Karpas-422 (cell line): ENCODE measurements at places on chromosomes 12 and 14. TPM values are rescaled to one million over a fixed set of nuclear protein-coding genes. Genes with fewer than 3 reads are reported as not detected.

The FGF6 gene
- not detected in 2 replicates for total RNA-seq

DNA sequence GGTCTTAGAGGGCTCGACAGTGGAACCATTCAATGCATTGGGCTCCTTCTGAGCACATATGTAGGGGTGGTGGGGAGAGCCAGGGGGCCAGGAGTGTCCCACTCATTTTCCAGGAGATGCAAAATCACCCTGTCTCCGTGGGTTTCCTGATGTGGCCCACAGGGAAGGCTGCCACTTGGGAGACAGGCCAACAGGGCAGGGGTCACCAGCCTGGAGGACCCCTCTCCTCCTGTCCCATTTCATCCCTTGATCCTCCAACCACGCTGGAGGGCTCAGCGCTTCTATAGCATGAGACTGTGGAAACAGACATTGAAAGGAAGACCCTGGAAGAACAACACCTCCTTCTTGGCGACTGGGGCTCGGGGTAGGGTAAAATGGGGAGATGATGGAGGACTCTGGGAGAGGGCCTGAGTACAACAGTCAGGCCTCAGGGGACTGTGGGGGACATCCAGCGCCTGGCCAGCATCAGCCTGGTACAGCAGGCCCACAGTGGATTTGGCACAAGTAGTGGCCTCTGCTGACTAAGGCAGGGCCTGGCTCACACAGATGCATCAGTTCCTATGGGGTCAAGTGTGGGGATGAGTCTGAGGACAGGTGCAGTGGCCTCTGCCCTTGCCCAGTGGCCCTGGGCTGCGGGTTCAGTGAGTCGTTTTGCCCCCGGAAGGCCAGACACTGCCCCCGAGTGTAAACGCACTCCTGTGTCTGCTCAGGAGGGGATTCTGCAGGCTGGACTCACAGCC is 68.0 kb downstream of the PRIMA1 start:
- H3K36me3 ChIP-seq = no peaks in the 10 kb centered on the region
- no peaks in the 10 kb centered on the region for H3K27me3 ChIP-seq
- H3K4me1 ChIP-seq = no peaks in the 10 kb centered on the region
- no peak for DNase-seq
- H3K27ac ChIP-seq = no peak overlapping the region
- H3K4me3 ChIP-seq = no peak overlapping the region

The SOX5 gene
- total RNA-seq = 15.2 and 30.5 TPM in 2 replicates

GRCh38 chr14:51308866-51309265 is 68.8 kb downstream of the TMX1 start:
- DNase-seq = no peak
- no peaks in the 10 kb centered on the region for H3K4me1 ChIP-seq
- H3K36me3 ChIP-seq = no peaks in the 10 kb centered on the region
- no peaks in the 10 kb centered on the region for H3K27me3 ChIP-seq
- H3K4me3 ChIP-seq = no peak overlapping the region
- no peak overlapping the region for H3K27ac ChIP-seq

DNA sequence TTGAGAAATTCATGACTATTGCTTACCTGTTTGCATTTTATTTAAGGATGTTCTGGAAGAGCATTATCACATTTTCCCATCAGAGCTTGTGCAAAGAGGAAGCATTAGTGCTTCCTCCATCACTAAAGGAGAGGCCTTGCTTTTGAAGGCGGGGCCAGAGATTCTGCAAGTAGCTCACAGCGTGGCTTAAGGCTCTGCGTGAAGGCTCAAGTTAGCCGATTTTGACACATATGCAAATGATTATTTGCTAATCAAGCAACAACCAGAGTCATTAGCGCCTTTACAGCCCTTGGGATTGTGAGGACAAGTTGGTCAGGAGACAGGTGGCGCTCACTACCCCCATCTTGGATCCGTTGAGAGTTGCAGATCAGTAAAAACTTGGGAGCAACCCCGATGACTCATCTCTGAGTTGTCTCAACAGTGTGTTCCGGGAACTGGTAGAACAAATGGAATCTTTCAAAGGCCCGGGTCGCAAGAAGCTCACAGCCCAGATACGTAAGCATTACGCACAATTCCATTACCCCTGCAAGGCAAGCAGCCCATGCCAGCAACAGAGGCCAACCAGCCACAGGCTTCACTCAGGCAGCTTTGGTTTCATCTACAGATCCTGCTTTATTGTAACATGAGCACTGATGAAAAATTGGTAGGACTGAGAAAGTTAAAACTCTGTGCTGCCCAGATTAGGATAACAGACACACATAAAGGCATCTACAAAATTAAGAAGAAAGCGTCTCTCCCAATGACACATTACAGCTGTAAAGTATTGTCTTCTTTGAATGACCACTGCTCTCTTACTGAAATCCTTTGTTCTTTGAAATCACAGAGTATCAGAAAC is 34.9 kb upstream of the SPTSSA start:
- H3K27ac ChIP-seq = no peak overlapping the region
- H3K36me3 ChIP-seq = no peaks in the 10 kb centered on the region
- no peak overlapping the region for H3K4me3 ChIP-seq
- DNase-seq = no peak

- no peak overlapping the region for H3K4me3 ChIP-seq
- H3K36me3 ChIP-seq = no peaks in the 10 kb centered on the region
- no peak overlapping the region for H3K27ac ChIP-seq
- no peaks in the 10 kb centered on the region for H3K27me3 ChIP-seq
- no peaks in the 10 kb centered on the region for H3K4me1 ChIP-seq
- no peak for DNase-seq
Measured at GRCh38 chr14:38549564-38549963, 293.7 kb upstream of the CLEC14A start.

The GUCY2C gene
- 0.07 and 0.48 TPM in 2 replicates for total RNA-seq

The WNT5B gene
- total RNA-seq = not detected in 2 replicates

- H3K27ac ChIP-seq = no peak overlapping the region
- no peak for DNase-seq
- H3K4me3 ChIP-seq = no peak overlapping the region
- H3K4me1 ChIP-seq = peaks cover 90% of the 10 kb centered on the region
- no peaks in the 10 kb centered on the region; the same call in 1 of the 2 replicates for H3K27me3 ChIP-seq
Measured at GRCh38 chr14:91377700-91378652, 39.6 kb downstream of the CCDC88C start.

DNA sequence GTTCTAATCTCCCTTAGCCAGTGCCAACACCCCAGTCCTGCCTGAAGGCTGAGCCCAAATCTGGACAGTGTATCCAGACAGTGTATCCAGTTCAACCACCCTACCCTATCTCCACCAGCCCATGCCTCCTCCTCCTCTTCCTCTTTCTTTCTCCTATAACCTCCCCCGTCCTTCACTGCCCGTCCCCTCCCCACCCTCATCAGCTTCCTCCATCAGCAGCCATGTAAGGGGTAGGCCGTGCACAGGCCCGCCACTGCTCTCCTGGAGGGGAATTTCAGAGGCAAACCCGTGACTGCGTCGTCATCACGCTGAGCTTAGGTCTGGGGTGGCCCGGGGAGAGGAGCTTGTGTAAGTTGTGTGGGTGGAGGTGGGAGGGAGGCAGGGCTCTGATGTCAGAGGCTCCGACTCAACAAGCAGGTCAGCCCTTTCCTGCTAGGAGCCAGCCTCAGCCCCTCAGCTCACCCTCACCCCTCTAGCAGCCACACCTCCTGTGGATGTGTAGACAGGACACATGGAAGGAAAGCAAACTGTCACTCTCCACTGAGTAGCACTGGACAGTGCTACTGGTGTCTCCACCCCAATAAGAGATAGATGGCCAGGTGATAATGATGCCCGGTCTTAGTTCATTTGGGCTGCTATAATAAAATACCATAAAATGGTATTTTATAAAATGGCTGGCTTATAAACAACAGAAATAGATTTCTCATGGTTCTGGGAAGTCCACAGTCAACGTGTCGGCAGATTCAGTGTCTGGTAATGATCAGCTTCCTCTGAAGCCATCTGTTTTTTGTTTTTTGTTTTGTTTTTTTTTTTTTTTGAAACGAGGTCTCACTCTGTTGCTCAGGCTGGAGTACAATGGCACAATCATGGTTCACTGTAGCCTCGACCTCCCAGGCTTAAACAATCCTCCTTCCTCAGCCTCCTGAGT is 50.5 kb downstream of the IRF2BPL start:
- no peaks in the 10 kb centered on the region; the same call in 1 of the 2 replicates for H3K27me3 ChIP-seq
- no peaks in the 10 kb centered on the region for H3K4me1 ChIP-seq
- no peaks in the 10 kb centered on the region for H3K36me3 ChIP-seq
- no peak overlapping the region for H3K4me3 ChIP-seq

DNA sequence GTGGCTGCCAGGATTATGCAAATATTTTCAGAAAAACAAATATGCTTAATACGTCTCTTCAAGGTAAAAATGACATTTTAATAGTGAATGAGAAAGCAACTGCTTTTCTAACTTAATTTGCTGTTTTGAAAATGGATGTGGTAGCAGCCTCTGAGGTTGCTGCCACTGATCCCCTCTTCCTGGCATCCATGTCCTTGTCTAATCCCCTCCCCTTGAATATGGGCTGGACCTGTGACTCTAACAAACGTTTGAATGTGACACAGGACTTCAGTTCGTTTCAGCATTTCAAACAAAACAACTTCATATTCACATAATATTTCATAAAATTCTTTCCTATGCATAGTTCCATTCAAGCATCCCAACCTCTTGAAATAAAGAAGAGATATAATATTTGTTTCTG is 64.2 kb upstream of the SLC38A2 start:
- H3K36me3 ChIP-seq = no peaks in the 10 kb centered on the region
- 0 out of 2 replicates have a peak, but pooled peaks cover 2% of the 10 kb centered on the region for H3K27me3 ChIP-seq
- DNase-seq = no peak
- H3K4me1 ChIP-seq = no peaks in the 10 kb centered on the region
- H3K4me3 ChIP-seq = no peak overlapping the region

GRCh38 chr12:108856428-108857157 is 790 bp downstream of the SSH1 start:
- H3K4me1 ChIP-seq = peaks cover 37% of the 10 kb centered on the region
- peak overlapping the region; percentile 39; the same call in 1 of the 2 replicates for H3K27ac ChIP-seq
- peaks cover 5% of the 10 kb centered on the region; the same call in 1 of the 2 replicates for H3K36me3 ChIP-seq
- DNase-seq = peak; percentile 63

- no peak overlapping the region for H3K4me3 ChIP-seq
- H3K27ac ChIP-seq = peak overlapping the region; percentile 99
- H3K36me3 ChIP-seq = peaks cover 11% of the 10 kb centered on the region
- peaks cover 98% of the 10 kb centered on the region for H3K4me1 ChIP-seq
- H3K27me3 ChIP-seq = no peaks in the 10 kb centered on the region
- DNase-seq = no peak
Measured at GRCh38 chr14:87148655-87149054, 844.3 kb downstream of the GALC start.

The GTF2A1 gene
- 27.4 and 29.4 TPM in 2 replicates for total RNA-seq

The KRT2 gene
- total RNA-seq = not detected in 2 replicates

DNA sequence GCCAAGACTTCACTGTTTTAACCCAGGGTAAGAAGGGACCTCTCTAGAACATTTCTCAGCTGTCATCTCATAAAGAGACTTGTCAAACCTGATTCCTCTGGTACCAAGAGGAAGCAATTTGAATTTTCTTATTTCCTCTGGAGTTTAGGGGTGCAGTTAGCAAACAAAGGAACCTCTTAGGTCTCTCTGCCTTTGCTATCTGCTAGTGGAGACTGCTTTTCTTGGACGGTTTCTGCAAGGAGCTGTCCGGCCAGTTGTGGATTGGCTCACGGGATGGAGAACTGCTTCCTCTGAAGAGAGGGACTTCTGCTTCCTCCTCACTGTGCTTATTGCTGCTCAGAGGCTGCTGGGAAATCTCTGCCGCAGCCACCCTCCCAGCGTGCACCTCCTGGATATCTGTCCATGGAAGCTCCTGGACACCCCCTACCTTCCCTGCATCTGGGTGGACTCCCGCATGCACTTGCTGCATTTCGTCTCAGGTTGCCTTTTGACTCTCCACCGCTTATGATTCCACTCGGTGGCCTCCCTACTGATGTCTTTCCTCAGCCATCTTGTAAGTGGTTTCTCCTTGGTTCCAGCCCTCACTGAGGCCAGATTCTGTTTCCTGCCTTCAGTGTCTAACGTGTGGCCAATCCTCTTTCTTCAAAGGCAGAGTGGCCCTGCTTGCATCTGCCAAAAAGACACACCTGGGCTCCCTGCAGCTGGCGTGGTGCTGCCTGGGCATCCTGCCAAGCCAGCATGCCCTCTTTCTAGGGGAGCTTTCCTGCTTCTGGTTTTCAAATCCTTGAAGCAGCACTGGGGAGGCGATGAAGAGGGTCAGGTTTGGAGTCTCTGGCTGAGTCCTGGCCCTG is 187.3 kb downstream of the CHST11 start:
- H3K27me3 ChIP-seq = no peaks in the 10 kb centered on the region
- peaks cover 6% of the 10 kb centered on the region; the same call in 1 of the 2 replicates for H3K4me1 ChIP-seq
- H3K27ac ChIP-seq = no peak overlapping the region
- H3K36me3 ChIP-seq = no peaks in the 10 kb centered on the region
- no peak overlapping the region for H3K4me3 ChIP-seq
- no peak for DNase-seq

DNA sequence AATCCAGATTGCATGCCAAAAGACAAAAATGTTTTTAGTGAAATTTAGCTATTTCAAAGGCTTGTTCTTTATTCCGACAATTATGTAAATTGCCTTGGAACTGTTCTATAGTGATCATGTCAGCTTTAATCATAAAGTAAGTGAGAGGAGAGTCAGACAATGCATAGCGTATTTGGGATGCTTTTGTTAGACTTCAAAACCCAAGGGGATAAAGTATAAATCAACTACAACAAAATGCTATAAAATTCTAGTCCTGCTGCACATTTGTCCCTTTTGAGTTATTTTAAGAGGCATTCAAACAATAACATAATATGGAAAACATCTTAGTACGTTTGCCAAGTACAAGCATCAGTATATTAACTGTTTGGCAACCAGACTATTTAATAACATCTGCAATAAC is 11.3 kb downstream of the RTRAF start:
- peaks cover 13% of the 10 kb centered on the region for H3K4me1 ChIP-seq
- peaks cover 98% of the 10 kb centered on the region for H3K36me3 ChIP-seq
- no peak overlapping the region for H3K27ac ChIP-seq
- no peak overlapping the region for H3K4me3 ChIP-seq

The DIABLO gene
- total RNA-seq = 42.2 and 45.8 TPM in 2 replicates

GRCh38 chr14:55071870-55072640 is 20.6 kb downstream of the MAPK1IP1L start:
- peak overlapping the region; percentile 52 for H3K27ac ChIP-seq
- DNase-seq = peak; percentile 69
- peaks cover 4% of the 10 kb centered on the region; the same call in 1 of the 2 replicates for H3K36me3 ChIP-seq
- peaks cover 36% of the 10 kb centered on the region for H3K4me1 ChIP-seq
- no peaks in the 10 kb centered on the region for H3K27me3 ChIP-seq

GRCh38 chr12:59787610-59788009 is 191.8 kb downstream of the SLC16A7 start:
- DNase-seq = no peak
- H3K27me3 ChIP-seq = no peaks in the 10 kb centered on the region
- H3K4me3 ChIP-seq = no peak overlapping the region

The TAS2R43 gene
- 0.90 and 7.6 TPM in 2 replicates for total RNA-seq

DNA sequence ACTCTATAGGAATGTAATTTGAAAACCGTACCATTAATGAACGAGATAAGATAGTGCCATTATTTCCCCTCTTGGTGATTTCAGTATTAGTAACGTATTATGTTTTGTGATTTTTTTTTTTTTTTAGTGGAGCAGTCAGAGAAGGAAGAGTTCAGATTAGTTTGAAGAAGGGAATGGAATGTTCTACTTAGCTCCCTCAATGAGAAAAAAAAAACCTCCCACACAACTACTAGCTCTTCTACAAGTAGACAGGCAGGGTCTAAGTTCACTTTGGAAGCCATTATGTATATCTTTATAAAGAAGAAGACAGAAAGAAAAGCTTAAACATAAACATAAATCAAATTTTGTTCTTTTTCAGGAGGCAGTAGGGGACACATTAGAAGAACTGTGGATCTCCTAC is 27.3 kb downstream of the PNMA1 start:
- no peaks in the 10 kb centered on the region for H3K36me3 ChIP-seq
- no peaks in the 10 kb centered on the region for H3K27me3 ChIP-seq
- H3K27ac ChIP-seq = no peak overlapping the region
- no peaks in the 10 kb centered on the region for H3K4me1 ChIP-seq
- H3K4me3 ChIP-seq = no peak overlapping the region
